ENCODE measurements at places on chromosomes 3 and 15. TPM values are rescaled to one million over a fixed set of nuclear protein-coding genes. Genes with fewer than 3 reads are reported as not detected.

- H3K27me3 ChIP-seq: no peaks in the 10 kb centered on the region
- no peak overlapping the region for H3K27ac ChIP-seq
- peaks cover 48% of the 10 kb centered on the region for H3K4me1 ChIP-seq
- peaks cover 31% of the 10 kb centered on the region for H3K36me3 ChIP-seq
- DNase-seq: peak; percentile 35
These were observed 76.7 kb downstream of the AAGAB start for GRCh38 chr15:67177752-67178151.

- H3K4me1 ChIP-seq: peaks cover 70% of the 10 kb centered on the region
- H3K27ac ChIP-seq: peak overlapping the region; percentile 2
- no peaks in the 10 kb centered on the region for H3K27me3 ChIP-seq
These were observed 8.0 kb upstream of the ANKRD28 start for GRCh38 chr3:15805756-15806266.

DNA sequence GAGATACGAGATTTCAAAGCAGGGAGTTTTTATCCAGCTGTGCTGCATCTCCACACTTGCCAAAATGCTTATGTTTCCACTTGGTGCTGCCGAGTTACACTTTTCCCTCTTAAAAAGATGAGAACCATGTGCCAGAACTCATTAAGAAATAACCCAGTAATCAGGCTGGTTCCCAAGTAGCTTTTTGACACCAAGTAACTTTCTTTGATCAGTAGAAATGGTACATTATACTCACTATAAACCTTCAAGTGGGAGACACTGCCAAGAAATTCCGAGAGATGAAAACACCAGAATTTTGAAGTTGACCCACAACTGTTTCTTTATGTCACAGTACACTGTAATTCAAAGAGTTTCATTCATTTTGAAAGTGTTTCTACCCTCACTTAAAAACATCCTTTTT is 164.6 kb upstream of the CCDC54 start:
- DNase-seq: no peak
- peaks cover 4% of the 10 kb centered on the region for H3K4me1 ChIP-seq
- H3K4me3 ChIP-seq: no peak overlapping the region
- no peaks in the 10 kb centered on the region for H3K36me3 ChIP-seq
- H3K27me3 ChIP-seq: peaks cover 6% of the 10 kb centered on the region
- H3K27ac ChIP-seq: no peak overlapping the region

DNA sequence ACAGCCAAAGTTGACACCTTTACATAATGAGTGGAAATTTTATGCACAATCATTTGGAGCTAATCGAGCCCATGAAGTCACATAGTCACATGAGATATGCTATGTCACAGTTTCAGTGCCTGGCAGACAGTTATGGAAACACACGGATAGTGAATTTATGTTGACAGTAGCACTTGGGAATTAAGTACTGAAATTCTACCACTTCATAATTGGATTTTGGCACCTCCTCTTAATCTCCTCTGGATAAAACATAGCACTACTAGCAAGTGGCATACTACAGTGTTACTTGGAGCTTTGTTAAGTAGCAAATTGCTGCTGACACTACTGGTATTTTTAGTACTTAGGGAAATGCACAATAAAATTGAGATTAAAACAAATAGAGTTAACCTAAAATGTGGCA is 1679.4 kb downstream of the OTOL1 start:
- no peak for DNase-seq
- H3K27me3 ChIP-seq: no peaks in the 10 kb centered on the region

DNA sequence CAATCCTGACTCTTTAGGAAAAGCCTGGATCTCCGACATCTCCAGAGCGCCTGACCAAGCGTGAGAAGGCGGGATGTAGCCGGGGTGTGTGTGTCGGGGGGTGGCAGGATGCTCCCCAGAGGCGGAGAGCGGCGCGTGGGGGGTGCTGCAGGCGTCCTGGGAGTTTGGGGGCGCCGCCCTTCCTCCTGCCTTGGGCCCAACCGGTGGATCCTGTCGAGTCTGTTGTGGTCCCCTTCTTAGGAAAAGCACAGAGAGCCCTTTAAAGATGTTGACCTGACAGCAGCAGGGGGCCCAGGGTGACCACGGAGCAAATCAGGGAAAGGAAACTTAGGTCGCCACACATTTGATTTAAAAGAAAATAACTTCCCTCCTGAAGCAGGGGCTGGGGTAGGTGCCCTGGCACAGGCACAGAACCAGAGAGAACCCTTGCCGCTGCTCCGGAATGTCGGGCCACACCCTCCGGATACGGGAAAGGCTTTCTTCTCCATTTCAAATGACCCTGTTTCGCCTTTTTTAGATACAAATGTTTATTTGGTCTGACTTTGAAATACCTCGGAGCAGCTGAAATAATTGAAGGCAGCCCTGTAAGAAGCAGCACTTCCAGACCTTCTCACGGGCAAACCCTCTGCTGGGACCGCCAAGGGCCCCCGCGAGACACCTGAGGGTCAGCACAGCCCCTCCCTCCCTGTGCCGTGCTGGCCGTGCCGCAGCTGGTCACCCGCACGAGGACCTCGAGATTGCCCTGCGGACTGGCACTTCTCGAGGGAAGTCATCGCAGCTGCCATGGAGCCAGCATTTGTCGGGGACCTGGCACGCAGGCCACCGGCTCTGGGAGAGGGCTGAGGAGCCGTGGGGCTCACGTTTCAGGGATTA is 102.9 kb upstream of the KLF13 start:
- H3K27me3 ChIP-seq: no peaks in the 10 kb centered on the region
- H3K27ac ChIP-seq: no peak overlapping the region
- DNase-seq: no peak
- H3K36me3 ChIP-seq: no peaks in the 10 kb centered on the region
- H3K4me3 ChIP-seq: no peak overlapping the region

- H3K4me1 ChIP-seq: no peaks in the 10 kb centered on the region
- H3K36me3 ChIP-seq: no peaks in the 10 kb centered on the region
- H3K4me3 ChIP-seq: no peak overlapping the region
These were observed 138.0 kb upstream of the UBE2E1 start for GRCh38 chr3:23667536-23668429.

DNA sequence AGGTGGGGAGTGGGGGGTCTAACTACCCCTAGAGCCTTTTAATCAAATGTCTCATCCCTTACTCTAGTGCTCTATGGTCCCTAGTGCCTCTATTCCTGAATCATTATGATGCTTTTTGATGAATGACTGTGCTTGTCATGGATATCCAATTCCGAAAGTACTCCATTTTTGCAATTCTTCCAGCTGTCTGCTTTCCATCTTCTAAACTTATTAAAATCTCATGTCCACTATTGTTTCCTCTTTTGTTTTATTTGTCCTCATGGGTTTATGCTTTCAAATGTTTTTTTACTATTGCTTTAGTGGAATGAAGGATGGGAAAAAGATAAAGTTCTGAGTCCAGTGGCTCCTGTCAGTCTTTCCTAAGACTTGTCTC is 77.2 kb upstream of the KCNMB2 start:
- no peak overlapping the region for H3K27ac ChIP-seq
- H3K4me3 ChIP-seq: no peak overlapping the region
- H3K36me3 ChIP-seq: no peaks in the 10 kb centered on the region
- peaks cover 18% of the 10 kb centered on the region for H3K27me3 ChIP-seq
- DNase-seq: no peak

- H3K4me3 ChIP-seq: no peak overlapping the region
- no peaks in the 10 kb centered on the region for H3K36me3 ChIP-seq
- DNase-seq: no peak
These were observed 91.0 kb downstream of the CPN2 start for GRCh38 chr3:194259982-194260766.

Gene TMEM212
- total RNA-seq: not detected

Gene MBD4
- total RNA-seq: 52.4 TPM

Gene SPATA12
- total RNA-seq: not detected

Gene UBA7
- total RNA-seq: 85.7 TPM

Gene TMOD2
- total RNA-seq: 6.9 TPM

Gene GPR62
- total RNA-seq: not detected

Gene KBTBD13
- total RNA-seq: not detected

Gene MOBP
- total RNA-seq: not detected
